ENCODE measurements at places on chromosomes 6 and 20.

GRCh38 chr20:42721923-42722322, 467.8 kb downstream of the PTPRT start:
- H3K4me3 ChIP-seq: no peak overlapping the region
- H3K27ac ChIP-seq: no peak overlapping the region
- H3K27me3 ChIP-seq: no peaks in the 10 kb centered on the region
- DNase-seq: no peak
- no peaks in the 10 kb centered on the region for H3K4me1 ChIP-seq
- H3K36me3 ChIP-seq: no peaks in the 10 kb centered on the region

DNA sequence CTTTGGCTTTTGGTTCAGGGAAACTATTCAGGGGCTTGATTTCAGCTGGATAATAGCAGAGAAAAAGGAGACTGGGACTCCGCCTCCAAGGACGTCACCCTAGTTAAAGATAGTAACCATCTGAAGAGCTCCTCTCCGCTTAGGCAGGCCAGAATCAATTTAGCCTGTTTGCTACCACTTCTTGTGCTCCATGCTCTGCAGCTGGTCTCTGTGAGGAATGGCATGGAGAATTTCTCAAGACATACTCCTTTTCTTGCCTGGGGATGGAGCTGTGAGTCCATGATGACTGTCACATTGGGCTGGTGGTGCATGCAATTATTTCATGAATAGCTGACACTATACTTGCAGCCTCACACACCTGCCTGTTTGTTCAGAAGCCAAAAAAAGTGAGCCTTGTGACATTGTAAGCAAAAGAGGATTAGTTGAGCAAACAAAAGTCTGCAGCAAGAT, 61.4 kb downstream of the TXLNB start:
- no peak for DNase-seq
- H3K27ac ChIP-seq: no peak overlapping the region

GRCh38 chr20:24389686-24390085, 79.7 kb upstream of the SYNDIG1 start:
- H3K36me3 ChIP-seq: no peaks in the 10 kb centered on the region
- no peak overlapping the region for H3K4me3 ChIP-seq
- H3K4me1 ChIP-seq: no peaks in the 10 kb centered on the region
- H3K27ac ChIP-seq: no peak overlapping the region
- peaks cover 8% of the 10 kb centered on the region for H3K27me3 ChIP-seq

DNA sequence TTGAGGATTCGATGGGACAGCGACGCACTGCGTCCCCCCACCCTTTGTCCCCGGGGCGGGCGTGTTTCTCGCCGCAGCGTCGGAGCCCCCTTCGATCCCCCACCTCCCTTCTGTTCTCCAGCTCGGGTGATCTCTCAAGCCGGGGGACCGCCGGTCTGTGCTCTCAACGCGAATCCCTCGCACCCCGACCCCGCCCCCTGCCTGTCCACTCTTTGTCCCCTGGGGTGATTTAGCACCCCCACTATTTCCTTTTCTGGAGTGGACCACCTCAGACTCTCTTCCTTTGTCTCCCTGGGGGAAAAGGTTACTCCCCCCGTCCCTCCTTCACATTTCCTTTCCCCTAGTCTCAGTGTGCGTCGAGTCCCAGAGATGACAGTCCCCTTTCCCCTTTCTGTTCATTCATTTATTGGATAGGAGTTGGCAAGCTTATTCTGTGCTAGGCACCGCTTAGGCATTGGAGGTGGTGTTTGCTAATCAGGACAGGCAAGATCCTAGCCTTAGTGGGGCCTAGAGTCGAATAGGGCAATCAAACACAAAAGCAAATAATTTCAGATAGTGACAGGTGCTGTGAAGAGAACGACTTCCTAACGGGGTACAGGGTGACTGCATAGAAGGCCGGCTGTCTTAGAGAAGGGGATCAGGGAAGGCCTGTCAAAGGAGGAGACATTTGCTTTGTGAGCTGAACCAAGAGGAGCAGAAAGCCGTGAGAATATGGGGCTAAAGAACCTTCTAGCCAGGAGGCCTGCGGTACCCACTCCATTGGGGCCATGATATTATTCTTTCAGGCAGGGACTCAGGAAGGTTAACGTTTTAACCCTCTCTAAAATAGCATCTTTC, 741 bp downstream of the PTPN1 start:
- H3K36me3 ChIP-seq: no peaks in the 10 kb centered on the region
- H3K4me3 ChIP-seq: peak overlapping the region; percentile 96
- H3K27ac ChIP-seq: peak overlapping the region; percentile 93
- no peak for DNase-seq
